ENCODE measurements at places on chromosomes 5 and 9.

DNA sequence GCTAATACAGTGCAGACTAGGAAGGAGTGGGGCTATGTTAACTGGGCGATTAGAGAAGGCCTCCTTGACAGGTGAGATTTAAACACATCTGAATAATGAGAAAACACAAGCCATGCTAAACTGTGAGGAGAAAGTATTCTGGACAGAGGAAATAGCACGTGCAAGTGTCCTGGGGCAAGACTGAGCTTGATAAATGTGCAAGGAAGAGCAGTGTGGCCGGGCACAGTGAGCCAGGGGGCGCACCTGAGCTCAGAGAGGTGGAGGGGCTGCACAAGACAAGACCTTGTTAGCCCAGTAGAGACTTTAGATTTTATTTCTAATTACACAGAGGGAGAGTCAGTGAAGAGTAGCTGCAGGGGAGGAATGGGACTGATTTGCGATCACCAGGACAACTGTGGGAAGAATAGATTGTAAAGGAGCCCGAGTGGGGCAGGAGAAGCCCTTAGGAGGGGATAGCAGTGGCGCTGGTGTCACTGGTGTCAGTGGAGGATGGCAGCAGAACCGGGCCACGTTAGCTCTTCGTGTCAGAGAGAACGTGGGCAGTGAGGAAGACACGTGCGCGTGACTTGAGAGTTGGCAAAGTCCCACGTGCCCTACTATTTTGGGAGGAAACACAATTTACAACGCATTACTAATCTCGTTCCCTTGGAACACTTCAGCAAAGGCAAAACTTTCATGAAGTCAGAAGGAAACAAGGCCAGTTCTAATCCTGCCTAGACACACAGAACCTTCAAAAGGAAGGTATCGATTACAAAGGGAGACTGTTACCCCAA, 17.9 kb upstream of the C5orf47 start:
- DNase-seq = no peak

GRCh38 chr5:82347201-82347865, 69.2 kb upstream of the RPS23 start:
- DNase-seq = no peak

DNA sequence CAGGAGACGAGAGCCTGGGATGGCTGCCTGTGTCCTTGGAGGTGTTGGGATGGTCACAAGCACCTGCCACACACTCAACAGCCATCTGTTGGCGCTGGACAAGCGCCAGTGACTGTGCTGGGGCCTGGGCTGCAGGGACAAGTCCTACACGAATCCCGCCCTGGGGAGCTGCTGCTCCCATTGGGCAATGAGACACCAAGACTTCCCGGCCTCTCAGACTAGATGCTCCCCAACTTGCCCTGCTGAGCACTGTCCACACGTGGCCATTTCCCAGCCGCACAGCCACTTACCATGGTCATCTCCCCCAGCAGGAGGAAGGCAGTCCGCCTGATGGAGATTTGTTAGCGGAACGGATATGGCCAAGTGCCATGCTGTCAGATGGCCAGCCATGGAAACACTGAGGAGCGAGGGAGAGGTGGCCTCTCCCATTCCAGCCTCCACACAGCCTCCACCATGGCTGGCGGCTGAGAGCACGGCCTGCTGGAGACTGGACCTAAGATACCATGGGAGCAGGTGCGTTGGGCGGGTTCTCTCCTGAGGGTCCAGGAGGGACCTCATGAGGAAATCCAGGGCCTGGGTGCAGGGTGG, 43.9 kb downstream of the PRRT1B start:
- DNase-seq = no peak

DNA sequence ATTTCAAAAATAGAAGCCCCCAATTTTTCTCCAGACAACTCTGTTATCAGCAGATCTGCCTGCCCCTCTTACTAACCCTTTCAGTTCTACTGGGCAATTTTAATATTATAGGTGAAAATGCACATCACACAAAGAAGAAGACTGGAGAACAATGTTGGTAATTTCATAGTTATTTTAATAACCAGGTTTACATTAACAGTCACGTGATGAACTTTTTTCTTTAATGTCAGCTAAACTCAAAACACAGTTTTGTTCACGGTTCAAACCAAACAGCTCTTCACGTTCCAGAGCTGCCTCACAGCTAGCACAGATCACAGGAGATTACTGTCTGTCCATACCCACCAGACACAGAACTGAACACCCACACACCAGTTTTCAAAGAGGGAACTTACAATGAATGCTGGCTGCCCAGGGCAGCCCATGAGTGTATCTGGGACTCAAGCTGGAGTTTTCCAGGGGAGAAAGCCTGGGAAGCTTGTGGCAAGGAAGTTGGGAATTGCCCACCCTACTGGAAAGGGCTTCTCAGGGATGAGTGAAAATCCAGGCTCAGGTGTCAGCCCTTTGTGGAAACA, 119.1 kb downstream of the DPYSL3 start:
- no peak for DNase-seq

GRCh38 chr5:119370486-119370885, 14.7 kb downstream of the TNFAIP8 start:
- no peak for DNase-seq

- DNase-seq = no peak
Measured at GRCh38 chr5:168552146-168552545, 23.0 kb downstream of the FBLL1 start.

DNA sequence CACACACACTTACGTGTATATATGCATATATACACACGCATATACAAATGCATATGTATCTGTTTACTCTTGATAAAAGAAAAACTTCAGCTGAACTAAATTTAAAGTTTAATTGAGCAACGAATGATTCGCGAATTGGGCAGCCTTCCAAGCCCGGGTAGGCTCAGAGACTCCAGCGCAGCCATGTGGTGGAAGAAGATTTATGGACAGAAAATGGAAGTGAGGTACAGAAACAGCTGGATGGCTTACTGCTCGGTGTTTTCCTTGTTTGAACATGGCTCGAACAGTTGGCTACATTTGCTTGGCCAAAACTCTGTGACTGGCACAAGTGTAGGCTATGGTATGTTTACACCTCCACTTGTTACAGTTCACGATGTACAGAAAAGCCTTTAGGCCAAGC, 239.3 kb upstream of the PRDM9 start:
- DNase-seq = no peak

- no peak for DNase-seq
Measured at GRCh38 chr5:132227235-132227484, 493 bp downstream of the P4HA2 start.

GRCh38 chr9:115085773-115086377, 32.1 kb downstream of the TNC start:
- DNase-seq = no peak

- no peak for DNase-seq
Measured at GRCh38 chr9:93167838-93168237, 16.1 kb upstream of the WNK2 start.

- DNase-seq = no peak
Measured at GRCh38 chr5:138685193-138685745, 68.0 kb upstream of the CTNNA1 start.

GRCh38 chr9:81529556-81530193, 159.7 kb downstream of the TLE1 start:
- no peak for DNase-seq

DNA sequence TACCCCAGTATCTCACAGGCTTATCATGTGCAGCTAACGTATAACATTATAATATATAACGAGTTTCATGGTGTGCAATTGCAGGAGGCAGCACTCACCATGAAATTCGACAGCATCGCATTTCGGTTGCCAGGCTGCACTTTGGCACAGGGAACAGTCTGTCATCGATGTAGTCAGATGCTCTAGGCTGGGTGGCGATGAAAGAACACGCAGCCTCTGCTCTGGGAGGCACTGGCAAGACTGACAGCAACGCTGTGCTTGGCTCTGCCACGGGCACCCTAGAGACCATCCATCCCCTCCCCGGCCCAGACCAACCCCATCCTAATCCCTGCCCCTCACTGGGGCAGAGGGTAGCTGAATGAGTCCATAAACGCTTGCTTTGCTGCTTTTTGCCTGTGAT, 290.8 kb downstream of the MED10 start:
- DNase-seq = no peak

GRCh38 chr5:115588640-115589039, 13.6 kb downstream of the TICAM2 start:
- DNase-seq = no peak

DNA sequence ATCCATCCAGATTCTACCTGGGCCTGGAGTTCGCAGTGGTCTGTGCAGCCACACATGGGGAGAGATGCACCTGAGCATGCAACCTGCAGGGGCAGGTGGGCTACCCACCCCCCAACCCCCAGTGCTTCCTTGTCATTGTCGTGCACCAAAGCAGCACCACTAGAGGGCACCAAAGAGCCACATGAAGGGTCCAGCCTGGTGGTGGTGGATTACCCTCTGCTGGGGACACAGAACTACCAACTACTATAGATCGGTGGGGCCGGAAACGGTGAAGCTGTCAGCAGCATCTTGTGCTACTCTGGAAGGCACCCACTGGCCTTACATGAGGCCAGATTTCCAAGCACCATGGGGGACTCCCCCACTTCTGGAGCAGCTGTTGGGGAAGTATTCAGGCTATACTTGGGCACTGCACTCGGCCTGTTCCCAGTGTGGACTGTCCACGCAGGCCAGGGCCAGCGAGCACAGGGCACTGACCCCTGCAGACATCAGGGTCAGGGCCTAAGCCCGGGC, 60.2 kb upstream of the TBC1D2 start:
- peak; percentile 66 for DNase-seq

DNA sequence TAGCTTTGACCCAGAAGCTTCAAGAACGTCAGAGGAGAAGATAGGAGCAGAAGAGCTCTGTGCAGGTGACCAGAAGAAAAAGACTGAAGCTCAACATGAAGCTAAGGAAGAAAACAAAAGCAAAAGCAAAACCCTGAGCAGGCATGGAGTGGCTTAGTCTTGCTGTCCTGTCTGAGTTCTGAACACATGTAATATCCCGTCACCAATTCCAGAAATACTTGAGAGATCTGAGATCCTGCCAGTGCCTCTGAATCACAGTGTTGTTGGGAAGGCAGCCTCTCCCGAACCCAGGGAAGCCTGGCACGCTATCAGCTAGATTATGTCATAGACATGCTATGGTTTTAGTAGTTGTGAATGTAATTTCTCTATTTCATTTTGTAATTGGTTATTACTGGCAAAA, 235.7 kb downstream of the ICE1 start:
- DNase-seq = no peak

- no peak for DNase-seq
Measured at GRCh38 chr5:93503598-93504067, 77.4 kb downstream of the NR2F1-AS1 start.

- no peak for DNase-seq
Measured at GRCh38 chr9:79684711-79685575, 113.2 kb downstream of the TLE4 start.

DNA sequence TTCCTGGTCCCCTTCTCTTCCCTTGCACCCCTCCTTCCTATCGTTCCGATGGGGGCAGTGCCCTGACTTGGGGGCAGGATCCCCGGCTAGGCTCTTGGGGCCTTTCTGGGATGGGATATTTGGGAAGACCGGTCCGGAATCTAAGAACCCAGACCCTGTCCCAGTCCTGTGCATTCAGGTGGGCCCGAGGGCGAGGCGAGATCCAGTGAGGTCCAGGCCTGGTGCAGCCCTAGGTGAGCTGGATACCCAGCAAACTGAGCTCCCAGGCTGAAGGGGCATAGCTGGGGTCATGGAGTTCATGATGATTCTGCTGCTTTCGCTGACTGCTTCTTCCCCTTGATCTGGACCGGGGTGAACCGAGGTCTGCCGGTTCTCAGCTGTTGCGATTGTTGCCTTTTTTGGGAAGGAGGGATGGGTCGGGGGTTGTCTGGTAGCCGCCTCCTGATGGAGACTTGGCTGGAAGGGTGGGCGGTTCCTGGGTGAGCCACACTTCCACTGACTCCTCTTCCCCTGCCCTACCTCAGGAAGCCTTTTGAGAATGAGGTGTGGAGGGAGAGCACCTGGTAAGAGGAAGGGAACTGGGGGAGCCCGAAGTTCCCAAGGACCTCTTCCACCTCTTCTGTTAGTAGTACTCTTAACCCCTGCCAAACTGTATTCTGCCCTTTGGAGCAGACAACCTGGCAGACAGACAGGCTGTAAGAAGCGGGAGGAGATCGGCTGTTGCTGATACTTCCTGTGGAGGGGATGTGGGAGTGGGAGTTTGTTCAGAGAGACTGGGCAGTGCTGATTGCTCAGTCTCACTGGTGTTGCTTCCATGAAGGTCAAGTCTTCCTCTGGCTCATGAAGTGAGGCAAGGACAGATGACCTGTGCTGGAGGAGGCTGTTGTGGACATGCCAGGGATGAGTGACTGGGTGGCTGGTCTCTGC, 1.0 kb downstream of the LRRC8A start:
- DNase-seq = no peak

DNA sequence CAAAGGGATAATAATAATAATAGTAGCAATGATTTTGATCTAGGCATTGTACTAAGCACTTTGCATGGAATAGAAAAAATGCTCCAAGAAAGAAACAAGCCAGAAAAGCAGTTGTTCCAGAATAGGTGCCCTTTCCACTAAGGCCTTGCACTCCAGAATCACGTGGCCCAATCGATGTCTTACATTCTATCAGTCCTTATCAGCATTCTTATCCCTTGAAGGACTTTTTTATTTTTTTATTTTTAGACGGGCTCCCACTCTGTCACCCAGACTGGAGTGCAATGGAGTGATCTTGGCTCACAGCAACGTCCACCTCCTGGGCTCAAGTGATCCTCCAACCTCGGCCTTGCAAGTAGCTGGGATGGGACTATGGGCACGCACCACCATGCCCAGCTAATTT, 36.5 kb downstream of the PDZD2 start:
- no peak for DNase-seq

- DNase-seq = no peak
Measured at GRCh38 chr9:4820168-4820567, 27.4 kb downstream of the RCL1 start.

DNA sequence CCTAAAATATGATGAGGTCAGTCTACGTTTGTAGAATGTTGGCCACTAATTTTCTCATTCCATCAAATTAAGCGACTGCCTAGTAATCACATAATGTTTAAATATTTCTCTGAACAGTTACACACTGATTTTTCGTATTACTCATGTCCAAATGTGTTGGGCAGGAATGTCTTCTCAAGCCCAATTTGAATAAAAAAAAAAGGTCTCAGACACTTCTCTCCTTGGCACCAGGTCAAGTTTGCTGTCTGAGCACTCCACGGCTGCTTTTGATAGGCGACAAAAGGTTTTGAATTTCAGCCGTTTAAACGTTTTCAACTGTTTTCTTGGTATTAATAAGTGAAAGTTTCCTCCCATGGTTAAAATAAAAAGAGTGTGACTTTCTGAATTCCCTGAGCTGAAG, 542.1 kb downstream of the IRX1 start:
- DNase-seq = no peak

DNA sequence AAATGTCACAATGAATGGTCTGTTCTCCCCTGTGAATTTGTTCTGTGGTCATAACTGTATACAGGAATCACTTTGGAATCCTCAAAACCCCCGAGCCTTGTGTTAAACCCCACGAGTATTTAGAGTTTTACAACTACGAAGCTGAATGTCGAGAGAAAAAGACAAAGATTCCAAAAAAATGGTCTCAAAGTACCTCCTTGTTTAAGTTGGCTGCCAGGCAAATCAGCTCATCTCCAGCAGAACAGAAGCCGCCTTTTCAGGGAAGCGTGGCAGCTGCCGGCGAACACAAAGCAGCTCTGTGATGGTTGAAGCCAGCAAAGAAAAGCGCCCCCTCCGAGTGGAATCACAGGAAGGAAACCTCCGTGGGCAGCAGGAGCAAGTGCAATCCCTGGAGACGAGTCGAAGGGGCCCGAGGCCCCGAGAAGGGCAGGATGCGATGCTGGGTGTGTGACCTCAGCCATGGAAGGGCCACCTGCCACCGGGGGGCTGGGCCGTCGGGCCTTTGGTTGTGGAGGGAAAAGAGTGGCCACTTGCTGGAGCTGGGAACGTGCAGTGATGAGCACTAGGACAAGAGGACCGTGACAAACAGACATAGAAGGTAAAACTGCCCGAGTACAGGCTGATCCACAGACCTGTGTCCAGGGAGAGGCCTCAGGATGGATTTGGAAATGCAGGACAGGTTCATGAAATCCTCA, 706.4 kb downstream of the SEMA5A start:
- no peak for DNase-seq
